ENCODE measurements at places on chromosomes 4 and X. TPM values are rescaled to one million over a fixed set of nuclear protein-coding genes. Genes with fewer than 3 reads are reported as not detected.

The H2AZ1 gene
- 837 TPM for total RNA-seq

The KLKB1 gene
- not detected for total RNA-seq

The XAGE1A gene
- not detected for total RNA-seq

The DDIT4L gene
- 0.55 TPM for total RNA-seq

The NPFFR2 gene
- total RNA-seq, result not detected

The BEX2 gene
- total RNA-seq, result 3.7 TPM

The UTP14A gene
- 53.5 TPM for total RNA-seq

The USO1 gene
- total RNA-seq, result 80.7 TPM

The FGFBP2 gene
- 15.4 TPM for total RNA-seq

The MORC4 gene
- total RNA-seq, result 13.7 TPM

The SRD5A3 gene
- 37.8 TPM for total RNA-seq

The DCAF4L1 gene
- 0.18 TPM for total RNA-seq

The DCLK2 gene
- 0.59 TPM for total RNA-seq

The MAGEB10 gene
- not detected for total RNA-seq

The ARMCX6 gene
- 49.6 TPM for total RNA-seq

The SGCB gene
- total RNA-seq, result 6.8 TPM

The GPRIN3 gene
- 3.8 TPM for total RNA-seq

The GAGE12C gene
- total RNA-seq, result not detected

The TCEAL5 gene
- not detected for total RNA-seq

The TSPAN6 gene
- 54.1 TPM for total RNA-seq

The USP51 gene
- total RNA-seq, result 8.0 TPM

The RXFP1 gene
- total RNA-seq, result 0.24 TPM

The DCAF12L1 gene
- total RNA-seq, result not detected

The MBTPS2 gene
- total RNA-seq, result 20.0 TPM

The CFAP99 gene
- not detected for total RNA-seq

The FGFR3 gene
- total RNA-seq, result 0.03 TPM

The AMBN gene
- 0.13 TPM for total RNA-seq

The FAT1 gene
- total RNA-seq, result 88.9 TPM

The TCEAL6 gene
- not detected for total RNA-seq

The DCAF8L1 gene
- 0.03 TPM for total RNA-seq

The TECRL gene
- not detected for total RNA-seq

The ZBTB49 gene
- 5.8 TPM for total RNA-seq

The GPR50 gene
- total RNA-seq, result not detected

The CLDN2 gene
- total RNA-seq, result not detected

The EDA2R gene
- total RNA-seq, result 19.5 TPM

The BEX1 gene
- total RNA-seq, result 5.4 TPM

The MAGEC3 gene
- not detected for total RNA-seq

The GABRG1 gene
- not detected for total RNA-seq

The GLA gene
- total RNA-seq, result 207 TPM

The EGF gene
- 1.4 TPM for total RNA-seq

The NLRP2B gene
- not detected for total RNA-seq

The MAGEA6 gene
- total RNA-seq, result 187 TPM

The RIBC1 gene
- 0.43 TPM for total RNA-seq

The SLC49A3 gene
- not detected for total RNA-seq

The UGT2B15 gene
- not detected for total RNA-seq

The DSPP gene
- total RNA-seq, result not detected

The UBL4A gene
- total RNA-seq, result 64.6 TPM

The FAM120C gene
- total RNA-seq, result 5.7 TPM

The SOD3 gene
- total RNA-seq, result not detected

The PRSS12 gene
- 8.1 TPM for total RNA-seq

Data from SK-MEL-5 (cell line).